ENCODE measurements at places on chromosomes 12 and 14.

DNA sequence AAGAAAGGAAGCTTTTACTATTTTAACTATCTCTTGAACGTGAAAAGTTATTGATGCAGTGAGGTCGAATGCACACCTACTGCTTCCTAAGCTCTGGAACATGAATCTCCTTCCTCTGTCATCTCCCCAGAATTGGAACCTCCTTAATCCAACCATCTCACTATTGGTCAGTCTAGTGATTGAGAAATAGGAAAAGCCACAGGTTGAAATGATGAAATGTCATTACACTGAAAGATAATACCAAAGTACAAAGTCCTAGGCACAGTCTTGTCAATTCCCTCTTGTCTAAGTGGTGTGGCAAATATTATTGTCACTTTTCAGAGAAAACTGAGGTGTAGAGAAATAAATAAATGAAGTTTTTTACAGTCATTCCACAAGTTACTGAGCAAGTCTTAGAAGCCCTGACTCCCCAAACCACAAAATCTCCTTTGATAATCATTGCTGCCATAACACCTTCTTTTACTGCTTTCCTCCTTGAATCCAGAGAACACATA lies 19.5 kb upstream of the HIGD1C start:
- no peak for DNase-seq

DNA sequence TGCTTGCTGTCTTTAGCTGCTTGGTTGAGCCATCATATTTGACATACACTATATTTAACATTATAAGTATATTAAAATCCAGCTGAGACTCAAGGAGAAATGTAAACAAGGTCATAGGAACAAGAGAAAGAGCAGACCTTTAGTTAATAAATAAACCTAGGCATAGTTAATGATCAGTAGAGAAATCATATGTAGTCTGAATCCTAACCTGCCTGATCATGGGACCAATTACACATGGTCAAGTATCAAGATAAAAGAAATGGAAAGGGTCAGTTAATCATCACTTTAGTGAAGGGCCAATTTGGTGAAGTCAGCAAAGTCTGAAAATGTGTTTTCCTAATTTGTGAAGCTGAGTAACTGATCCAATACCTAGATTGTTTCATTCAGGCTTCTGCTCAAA lies 7.5 kb downstream of the RNF212B start:
- no peak for DNase-seq

- no peak for DNase-seq
Measured at GRCh38 chr12:31832740-31833729, 104.2 kb upstream of the AMN1 start.

- no peak for DNase-seq
Measured at GRCh38 chr14:35405304-35405996, 901 bp upstream of the NFKBIA start.

DNA sequence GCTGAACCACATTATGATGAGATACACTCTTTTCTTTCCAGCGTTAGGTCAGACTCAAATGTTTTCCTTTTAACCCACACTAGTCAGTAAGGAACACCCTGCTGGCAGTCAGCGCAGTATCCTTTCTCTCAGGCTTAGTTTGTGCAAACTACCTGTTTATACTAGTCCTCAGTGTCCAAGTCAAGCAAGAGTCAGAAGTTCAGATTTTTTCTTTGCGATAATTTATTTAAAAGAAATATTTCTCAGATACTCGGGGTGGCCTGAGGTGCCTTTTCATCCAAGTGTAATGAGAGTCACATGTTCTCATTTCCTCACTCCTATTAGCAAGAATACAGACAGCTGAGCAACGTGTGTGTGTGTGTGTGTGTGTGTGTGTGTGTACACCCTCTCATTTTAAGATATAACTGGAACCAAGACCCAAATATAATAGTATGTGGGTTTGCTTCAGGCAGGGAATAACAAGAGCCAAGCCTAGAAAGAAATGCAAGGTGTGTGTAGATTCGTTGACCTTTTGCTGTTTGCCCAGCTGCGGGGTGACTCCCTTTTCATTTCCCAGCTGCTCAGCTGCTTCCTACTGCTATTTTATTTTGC lies 182.7 kb downstream of the KICS2 start:
- DNase-seq = no peak

GRCh38 chr14:74501135-74501614 lies 7.6 kb downstream of the ISCA2 start:
- no peak for DNase-seq

DNA sequence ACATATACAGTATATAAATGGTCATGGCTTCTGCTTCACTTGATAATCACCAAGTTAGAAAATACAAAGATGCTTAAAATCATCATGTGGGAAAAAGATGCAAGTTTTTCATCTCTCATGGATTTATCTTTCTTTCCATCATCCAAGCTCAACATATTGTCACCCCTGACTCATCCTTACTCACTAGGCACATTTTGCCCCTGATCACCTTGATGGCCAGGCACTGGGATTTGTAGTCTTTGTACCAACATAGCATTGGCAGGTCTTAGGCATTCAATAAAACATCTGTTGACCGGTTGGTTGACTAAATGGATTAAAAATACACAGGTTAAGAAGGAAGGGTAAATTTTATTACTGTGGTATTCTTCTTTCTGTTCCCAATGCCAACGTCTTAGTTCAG lies 28.1 kb downstream of the KLHDC2 start:
- no peak for DNase-seq

DNA sequence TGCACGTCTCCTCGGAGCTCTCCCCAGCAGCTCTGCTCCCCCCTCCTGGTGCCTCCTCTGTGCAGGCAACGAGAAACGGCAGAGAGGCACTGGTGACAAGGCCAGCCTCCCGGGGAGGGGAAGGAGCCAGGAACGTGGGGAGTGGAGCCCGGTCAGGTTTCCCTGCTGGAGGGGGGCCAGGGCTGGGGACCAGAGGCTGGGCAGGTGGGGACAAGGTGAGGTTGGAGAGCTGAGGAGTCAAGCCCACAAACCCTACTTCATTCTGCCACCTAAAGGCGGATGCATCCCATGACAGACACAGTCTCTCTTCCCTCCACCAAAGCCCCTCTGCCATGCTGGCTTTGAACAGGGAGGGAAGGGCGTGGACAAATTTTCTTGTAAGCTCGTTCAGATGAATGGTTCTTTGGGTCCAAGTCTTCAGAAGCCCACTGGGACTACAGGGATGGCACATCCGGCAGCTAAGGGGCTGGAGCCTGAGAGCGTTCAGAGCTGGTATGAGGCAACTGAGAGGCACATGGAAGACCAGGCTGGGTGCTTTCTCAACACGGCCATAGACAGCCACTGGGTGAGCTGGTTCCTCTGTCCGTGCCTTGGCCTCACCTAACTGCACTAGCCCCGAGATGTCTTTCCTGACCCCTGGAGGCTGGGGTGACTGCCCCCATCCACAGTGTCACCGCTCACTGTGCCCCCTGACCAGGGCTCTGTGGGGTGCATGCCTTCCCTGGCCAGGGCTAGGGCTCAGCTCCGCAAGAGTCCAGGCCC lies 105.9 kb downstream of the RBM19 start:
- no peak for DNase-seq

GRCh38 chr14:75884198-75884611 lies 97.6 kb downstream of the TGFB3 start:
- DNase-seq = no peak

GRCh38 chr12:95593266-95593871 lies 42.1 kb upstream of the USP44 start:
- no peak for DNase-seq

DNA sequence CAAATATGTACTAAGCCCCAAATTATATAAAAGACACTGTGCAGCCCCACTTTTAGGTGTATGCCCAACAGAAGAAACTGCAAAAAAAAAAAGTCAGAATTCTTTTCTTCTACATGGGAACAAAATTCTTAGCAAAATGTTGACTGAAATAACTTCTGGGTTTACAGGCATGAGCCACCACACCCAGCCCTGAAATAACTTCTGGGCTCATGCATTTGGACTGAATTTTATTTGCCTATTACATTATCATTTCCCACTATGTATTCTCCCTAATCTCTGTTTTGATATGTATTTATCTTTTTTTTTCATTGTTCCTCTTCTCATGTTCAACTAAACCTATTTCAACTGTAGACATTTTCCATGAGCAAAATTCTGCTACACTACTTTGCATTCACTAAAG lies 169.2 kb downstream of the GRIN2B start:
- DNase-seq = no peak
